Fibroblast of skin of left quadriceps (primary cell): ENCODE measurements at places on chromosomes 6 and 20.

DNA sequence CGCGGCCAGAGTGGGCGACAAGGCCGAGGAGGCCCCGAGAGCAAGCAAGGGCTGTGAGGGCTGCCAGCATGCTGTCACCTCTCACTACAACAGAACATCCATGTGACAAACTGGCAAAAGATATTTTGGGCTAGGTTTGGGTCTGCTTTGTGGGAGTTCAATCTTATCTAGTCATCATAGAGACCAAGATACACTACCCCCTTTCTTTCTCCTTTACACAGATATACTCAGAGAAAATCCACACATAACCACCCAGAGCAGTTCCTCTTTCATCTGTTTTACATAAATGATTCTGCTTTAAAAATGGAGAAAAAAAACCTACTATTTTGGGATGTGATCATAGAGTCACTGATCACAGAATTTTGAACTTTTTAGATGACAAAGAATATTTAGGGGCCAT is 16.8 kb downstream of the SOX4 start:
- DNase-seq = no peak

- no peak for DNase-seq
Measured at GRCh38 chr6:12403947-12404647, 113.9 kb downstream of the EDN1 start.

DNA sequence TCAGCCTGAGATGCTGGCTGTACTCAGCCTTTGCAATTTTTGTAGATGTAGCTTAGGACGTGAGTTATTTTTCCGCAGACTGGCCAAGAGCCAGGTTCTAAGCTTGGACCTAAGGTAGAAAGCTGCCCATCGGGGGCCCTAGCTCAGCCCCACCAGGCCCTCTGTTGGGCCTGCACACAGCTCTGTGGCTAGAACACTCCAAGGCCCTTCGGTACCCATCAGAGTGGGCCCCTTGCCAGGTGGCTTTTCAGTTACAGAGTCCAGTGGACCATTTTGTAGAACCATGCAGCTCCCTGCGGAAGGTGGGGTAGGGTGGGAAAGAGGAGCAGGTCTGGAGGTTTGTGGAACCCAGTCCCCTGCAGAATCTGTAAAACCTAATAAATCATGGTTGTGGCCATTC is 22.6 kb downstream of the UCKL1 start:
- no peak for DNase-seq

DNA sequence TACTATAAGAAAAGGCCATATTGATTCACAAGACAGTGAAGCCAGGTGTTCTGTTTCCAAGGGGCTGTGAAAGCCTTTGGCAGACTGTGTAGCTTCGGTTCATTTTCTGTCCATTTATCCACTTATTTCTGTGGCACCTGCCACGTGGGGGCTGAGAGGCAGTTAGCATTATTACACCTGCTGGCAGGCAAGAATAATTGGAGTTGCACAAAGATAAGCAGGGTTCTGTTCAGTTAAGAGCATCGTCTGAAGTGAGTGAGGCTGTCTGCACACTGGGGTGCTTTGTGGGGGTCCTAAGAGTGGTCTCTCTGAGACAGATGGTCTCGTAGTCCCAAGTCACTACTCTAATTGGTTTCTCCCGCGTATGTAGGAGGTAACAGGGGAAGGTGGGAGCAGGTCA is 60.6 kb upstream of the CCN6 start:
- DNase-seq = no peak

DNA sequence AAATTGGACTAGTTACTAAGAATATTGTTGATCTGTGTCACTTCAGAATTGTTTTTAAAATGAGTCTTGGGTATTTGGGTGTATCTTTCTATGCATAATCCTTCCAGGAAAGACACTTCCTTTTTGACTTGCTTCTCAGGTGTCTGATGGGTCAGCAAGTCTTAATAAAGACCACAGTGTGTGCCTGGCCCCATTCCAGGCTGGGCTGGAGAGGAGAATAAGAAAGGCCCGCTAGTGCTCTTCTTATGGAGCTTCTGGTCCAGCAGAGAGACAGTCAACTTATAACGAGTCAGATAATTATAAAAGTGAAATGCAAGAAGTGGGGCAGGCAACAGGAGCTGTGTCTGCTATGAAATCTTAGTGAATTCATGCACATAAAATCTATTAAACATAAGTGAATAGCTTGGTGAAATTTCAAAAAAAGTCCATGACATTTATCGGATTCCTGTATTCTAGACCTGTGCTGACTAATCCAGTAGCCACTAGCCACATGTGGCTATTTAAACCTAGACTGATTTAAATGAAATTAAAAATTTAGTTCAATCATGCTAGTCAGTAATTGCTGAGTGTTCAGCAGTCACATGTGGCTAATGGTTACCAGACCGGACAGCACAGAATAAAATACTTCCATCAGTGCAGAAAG is 42.6 kb downstream of the RNF144B start:
- DNase-seq = no peak

DNA sequence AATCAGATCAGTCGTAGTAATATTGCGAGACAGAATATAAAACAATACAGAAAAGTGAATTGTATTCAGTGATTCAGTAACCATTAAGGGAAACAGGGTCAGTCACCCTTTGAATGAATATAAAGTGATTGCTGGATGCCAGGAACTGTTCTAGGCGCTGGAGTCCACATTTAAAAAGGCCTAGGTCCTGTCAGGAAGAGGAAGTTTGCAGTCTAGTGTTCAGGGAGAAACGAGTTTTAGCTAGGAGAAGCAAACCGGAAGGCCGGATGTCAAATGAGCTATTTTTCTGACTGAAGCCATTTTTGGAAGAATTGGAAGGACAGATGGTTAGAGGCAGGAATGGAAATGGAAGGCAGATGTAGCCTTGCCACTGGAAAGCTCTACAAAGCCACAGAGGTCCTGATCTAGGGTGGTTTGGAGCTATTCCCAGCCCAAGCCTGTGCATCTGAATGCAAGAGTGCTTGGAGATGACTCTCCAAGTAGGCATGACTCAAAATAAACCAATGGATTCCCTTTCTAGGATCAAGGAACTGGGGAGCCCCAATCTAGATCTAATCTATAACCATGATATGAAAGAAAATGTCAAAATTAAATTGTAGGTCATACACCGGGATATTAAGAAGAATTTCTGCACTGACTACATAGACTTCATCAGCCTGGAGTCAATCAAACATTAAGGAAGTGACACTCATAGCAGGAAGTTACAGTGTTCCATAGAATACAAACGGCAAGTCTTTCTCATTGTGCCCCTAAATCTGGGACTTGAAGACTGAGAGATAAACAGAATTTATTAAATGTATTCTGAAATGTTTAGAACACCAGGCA is 36.8 kb upstream of the CDKAL1 start:
- DNase-seq = peak; percentile 54

- no peak for DNase-seq
Measured at GRCh38 chr6:36113703-36114102, 16.6 kb upstream of the MAPK13 start.
